ENCODE measurements at places on chromosomes 2 and 18. TPM values are rescaled to one million over a fixed set of nuclear protein-coding genes. Genes with fewer than 3 reads are reported as not detected.

Gene TBR1
- total RNA-seq: not detected

Gene ALS2
- 31.8 TPM for total RNA-seq

Gene EFR3B
- total RNA-seq: 0.83 TPM

Gene NR4A2
- total RNA-seq: 0.33 TPM

Gene RELCH
- 43.9 TPM for total RNA-seq

Gene CNGA3
- total RNA-seq: 0.17 TPM

Gene TSPYL6
- under 0.01 TPM for total RNA-seq

Gene DCDC2C
- not detected for total RNA-seq

Gene SCG2
- total RNA-seq: 1.0 TPM

Gene TANK
- 73.2 TPM for total RNA-seq

Gene KCNIP3
- total RNA-seq: 2.9 TPM

Gene SLC16A14
- total RNA-seq: 2.6 TPM

Gene UNC50
- total RNA-seq: 54.3 TPM

Gene SH3RF3
- 8.4 TPM for total RNA-seq

Gene WDR33
- total RNA-seq: 32.4 TPM

Gene ABHD1
- under 0.01 TPM for total RNA-seq

Gene DIS3L2
- 14.7 TPM for total RNA-seq

Gene PDCD1
- total RNA-seq: not detected

Gene FLACC1
- 2.0 TPM for total RNA-seq

Gene TXNDC2
- under 0.01 TPM for total RNA-seq

Gene C2orf72
- 0.17 TPM for total RNA-seq

Gene CYTIP
- not detected for total RNA-seq

Gene NCL
- 168 TPM for total RNA-seq

Gene NEMP2
- 3.1 TPM for total RNA-seq

Gene ALPI
- not detected for total RNA-seq

Gene CNRIP1
- total RNA-seq: 28.1 TPM

Gene NOL4
- not detected for total RNA-seq

Gene VAMP5
- 35.4 TPM for total RNA-seq

Gene CHMP1B
- 50.8 TPM for total RNA-seq

Gene MTHFD2
- total RNA-seq: 65.9 TPM

Gene FAHD2B
- total RNA-seq: 8.3 TPM

Gene MAP3K19
- total RNA-seq: not detected

Gene ANKRD23
- total RNA-seq: 1.2 TPM

Gene ARHGAP15
- total RNA-seq: not detected

Gene ASB18
- total RNA-seq: not detected

Gene IL1RL1
- total RNA-seq: 0.33 TPM

Gene C2orf78
- total RNA-seq: not detected

Gene KCNF1
- 0.29 TPM for total RNA-seq

Gene CD226
- 0.66 TPM for total RNA-seq

Gene NEU2
- not detected for total RNA-seq

Gene MEX3C
- total RNA-seq: 33.7 TPM

Gene RND3
- 413 TPM for total RNA-seq

Gene FN1
- total RNA-seq: 11,839 TPM

Gene SLC4A5
- under 0.01 TPM for total RNA-seq

Gene ZC3H6
- 5.8 TPM for total RNA-seq

Gene ICA1L
- total RNA-seq: 7.1 TPM

Gene LRRC30
- total RNA-seq: not detected

Gene SCN1A
- total RNA-seq: 0.33 TPM

Gene C2orf81
- 1.5 TPM for total RNA-seq

Gene PAX8
- total RNA-seq: 1.5 TPM

Gene NT5C1B
- not detected for total RNA-seq

Gene OSBPL6
- 2.2 TPM for total RNA-seq

Gene FSHR
- total RNA-seq: not detected

Gene TTC31
- total RNA-seq: 11.6 TPM

Gene UGT1A3
- total RNA-seq: not detected

Gene AQP12A
- total RNA-seq: not detected

Gene KCNG2
- total RNA-seq: 0.73 TPM

Gene GKN2
- total RNA-seq: not detected

Gene RESP18
- not detected for total RNA-seq

Gene ZNG1B
- 33.0 TPM for total RNA-seq
